CD8-positive, alpha-beta T cell (primary cell): ENCODE measurements at places on chromosomes 2 and 18. TPM values are rescaled to one million over a fixed set of nuclear protein-coding genes. Genes with fewer than 3 reads are reported as not detected.

- DNase-seq, result no peak
Measured at GRCh38 chr2:240132651-240132980, 3.5 kb downstream of the COPS9 start.

The GPR45 gene
- total RNA-seq, result not detected

The HAT1 gene
- total RNA-seq, result 29.5 TPM

DNA sequence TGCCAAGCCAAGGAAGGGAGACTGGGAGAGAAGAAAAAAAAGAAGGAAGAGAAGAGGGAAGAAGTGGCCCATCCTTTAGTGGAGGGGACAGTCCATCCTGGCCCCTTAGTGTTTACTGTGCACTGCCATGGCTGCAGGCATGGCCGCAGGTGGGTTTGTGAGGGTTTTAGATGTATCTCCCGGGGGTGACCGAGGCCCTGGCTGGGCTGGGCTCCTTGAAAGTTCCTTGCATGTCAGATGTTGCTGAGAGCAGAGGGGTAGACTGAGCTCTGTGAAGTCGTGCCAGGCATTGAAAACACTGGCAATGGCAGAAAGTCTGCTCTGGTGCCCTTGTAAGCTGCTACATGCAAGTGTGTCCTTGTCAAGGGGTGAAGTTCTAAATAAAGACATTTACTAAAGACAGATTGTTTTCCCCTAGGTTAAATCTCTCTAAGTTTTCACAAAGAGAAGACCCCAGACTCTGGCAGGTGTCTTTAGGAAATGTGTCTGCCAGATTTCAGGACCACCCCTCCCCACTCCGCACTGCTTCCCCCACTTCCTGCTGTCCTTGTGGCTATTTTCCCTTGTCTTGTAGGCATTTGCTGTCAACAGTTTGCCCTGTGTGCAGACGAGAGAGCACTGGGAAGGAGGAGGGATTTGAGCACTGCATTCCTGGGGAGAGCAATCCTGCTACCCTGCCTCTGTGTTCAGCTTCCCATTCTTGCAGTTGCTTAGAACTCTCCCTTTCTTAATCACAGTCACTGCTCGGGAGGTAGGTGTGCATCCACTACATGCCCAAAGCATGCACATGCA lies 68.4 kb downstream of the ACOXL start:
- DNase-seq, result no peak

- DNase-seq, result peak; percentile 41
Measured at GRCh38 chr18:61581578-61582201, 248.5 kb downstream of the CDH20 start.

DNA sequence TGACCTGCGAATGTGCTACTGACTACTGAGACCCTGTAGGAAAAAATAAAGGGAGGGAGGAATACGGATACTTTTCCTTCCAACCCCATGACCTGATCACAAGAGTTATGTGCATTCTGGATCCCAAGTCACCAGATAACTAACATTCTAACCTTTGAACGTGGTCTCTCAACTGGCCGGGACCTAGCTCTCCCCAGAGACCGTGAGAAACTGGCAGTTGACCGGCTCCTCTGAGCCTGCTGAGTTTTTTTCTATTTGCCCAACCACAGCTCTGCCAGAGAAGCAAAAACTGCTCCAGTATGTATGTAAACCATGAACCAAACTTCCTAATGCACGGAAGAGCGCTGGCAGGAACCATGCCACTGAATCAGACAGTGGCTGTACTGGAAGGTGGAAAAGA lies 47.5 kb upstream of the PTMA start:
- no peak for DNase-seq

DNA sequence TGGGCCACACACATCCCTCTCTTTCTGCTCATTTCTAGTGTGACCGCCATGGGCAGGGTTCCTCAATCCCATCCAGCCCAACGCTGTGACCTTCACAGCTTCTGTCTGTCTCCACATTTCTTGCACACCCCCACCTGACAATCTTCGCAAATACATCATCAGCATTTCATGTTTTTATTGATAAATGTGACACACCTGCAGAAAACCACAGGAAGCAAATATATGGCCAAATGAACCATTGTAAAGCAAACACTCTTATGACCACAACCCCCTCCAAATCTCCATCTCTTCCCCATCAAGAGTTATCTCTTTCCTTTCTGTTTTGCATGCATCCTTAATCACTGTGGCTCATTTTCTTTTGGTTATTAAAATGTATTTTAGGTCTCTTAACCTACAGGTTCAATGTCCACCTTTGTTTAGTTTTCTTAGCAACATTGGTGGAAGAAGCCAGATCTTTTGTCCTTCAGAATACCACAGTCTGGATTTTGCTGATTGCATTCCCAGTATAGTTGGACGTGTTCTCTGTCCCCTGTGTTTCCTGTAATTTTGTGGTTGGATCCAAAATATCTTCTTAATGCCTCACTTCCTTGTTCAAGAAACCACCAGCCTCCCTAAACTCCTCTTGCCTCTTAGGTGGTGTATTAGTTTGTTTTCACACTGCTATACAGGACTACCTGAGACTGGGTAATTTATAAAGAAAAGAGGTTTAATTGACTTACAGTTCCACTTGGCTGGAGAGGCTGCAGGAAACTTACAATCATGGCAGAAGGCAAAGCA lies 9.8 kb upstream of the NCK2 start:
- no peak for DNase-seq

The CDK15 gene
- not detected for total RNA-seq

The PTCD3 gene
- total RNA-seq, result 179 TPM

- no peak for DNase-seq
Measured at GRCh38 chr2:18987592-18988073, 370.8 kb downstream of the OSR1 start.

The KLHL30 gene
- not detected for total RNA-seq

- DNase-seq, result no peak
Measured at GRCh38 chr2:75079575-75079974, 119.7 kb downstream of the TACR1 start.
